BJ (cell line): ENCODE measurements at places on chromosomes 7 and 10. TPM values are rescaled to one million over a fixed set of nuclear protein-coding genes. Genes with fewer than 3 reads are reported as not detected.

GRCh38 chr7:20607216-20607615 is 8.3 kb upstream of the ABCB5 start:
- no peak for DNase-seq

DNA sequence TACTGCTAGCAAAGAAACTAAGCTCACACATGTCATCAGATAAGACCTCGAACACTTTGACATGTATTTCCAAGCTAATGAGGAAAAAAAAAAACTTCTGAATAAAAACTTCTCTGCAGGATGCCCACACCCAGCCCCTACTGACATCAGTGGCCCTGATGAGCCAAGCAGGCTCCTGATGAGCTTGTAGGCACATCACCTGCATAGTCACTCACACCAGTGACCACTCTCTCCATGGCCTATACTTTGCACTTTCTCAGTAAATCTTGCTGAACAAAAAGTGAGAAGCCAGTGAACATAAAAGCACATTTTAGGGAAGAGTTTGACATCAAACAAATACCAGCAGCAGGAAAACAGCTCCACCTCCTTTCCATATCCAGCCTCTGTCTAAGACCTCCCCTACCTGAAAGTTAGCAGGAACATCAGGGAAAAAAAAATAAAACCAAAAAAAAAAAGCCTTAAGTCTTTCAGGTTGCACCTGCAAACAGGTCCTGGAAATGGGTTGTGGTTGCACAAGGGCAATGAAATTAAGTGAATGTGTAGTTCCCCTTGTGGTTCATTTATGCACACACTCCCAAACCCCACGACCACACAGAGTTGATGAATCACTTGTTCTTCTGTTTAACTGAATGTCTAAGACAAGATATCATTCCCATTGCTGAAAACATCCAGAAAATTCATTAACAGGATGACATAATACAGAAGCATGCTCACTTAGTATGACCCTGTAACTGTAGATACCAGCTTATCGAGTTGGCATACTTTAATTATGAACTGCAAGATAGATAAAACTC is 205.2 kb upstream of the PDE1C start:
- DNase-seq = no peak

GRCh38 chr10:31778627-31779026 is 150.0 kb downstream of the ARHGAP12 start:
- no peak for DNase-seq

GRCh38 chr7:37977243-37977642 is 56.8 kb downstream of the EPDR1 start:
- no peak for DNase-seq

- DNase-seq = no peak
Measured at GRCh38 chr7:42883950-42884349, 27.9 kb downstream of the C7orf25 start.

DNA sequence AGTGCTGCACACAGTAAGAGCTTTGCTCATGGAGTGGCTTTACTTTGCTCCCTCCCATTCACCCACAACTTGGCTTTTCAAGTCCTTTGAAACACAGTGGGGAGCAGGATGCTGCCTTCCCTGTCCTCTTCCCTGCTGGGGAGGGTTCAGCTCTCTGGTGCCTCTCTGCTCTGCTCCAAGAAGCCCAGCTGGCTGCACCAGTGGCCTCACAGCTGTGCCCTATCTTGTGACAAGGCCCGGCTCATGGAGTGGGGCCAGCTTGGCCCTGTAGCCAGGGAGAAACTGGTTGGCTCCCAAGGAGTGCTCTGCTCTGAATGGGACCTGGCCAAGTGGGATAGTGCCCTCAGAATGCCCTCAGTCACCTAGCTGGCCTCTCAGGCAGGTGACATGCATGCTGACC is 212.3 kb upstream of the ZMIZ1 start:
- DNase-seq = no peak

- no peak for DNase-seq
Measured at GRCh38 chr10:119268428-119268827, 61.1 kb downstream of the GRK5 start.

DNA sequence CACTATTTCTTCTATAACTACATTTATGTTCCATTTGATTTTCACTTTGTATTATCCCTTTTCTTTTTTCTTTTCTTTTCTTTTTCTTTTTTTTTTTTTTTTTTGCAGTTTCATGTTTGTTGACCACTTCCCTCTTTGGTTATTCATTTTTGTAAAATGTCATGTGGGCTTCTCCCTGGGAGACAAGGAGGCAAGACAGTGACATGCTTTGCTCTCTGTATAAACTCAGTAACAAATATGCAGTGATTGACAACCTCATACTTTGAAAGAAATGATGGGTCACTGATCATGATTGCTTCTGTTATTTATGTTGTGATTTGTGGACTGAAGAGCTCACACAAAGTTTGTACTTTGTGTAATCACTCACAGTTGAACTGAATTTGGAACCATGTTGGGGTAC is 90.2 kb upstream of the ABI1 start:
- no peak for DNase-seq

DNA sequence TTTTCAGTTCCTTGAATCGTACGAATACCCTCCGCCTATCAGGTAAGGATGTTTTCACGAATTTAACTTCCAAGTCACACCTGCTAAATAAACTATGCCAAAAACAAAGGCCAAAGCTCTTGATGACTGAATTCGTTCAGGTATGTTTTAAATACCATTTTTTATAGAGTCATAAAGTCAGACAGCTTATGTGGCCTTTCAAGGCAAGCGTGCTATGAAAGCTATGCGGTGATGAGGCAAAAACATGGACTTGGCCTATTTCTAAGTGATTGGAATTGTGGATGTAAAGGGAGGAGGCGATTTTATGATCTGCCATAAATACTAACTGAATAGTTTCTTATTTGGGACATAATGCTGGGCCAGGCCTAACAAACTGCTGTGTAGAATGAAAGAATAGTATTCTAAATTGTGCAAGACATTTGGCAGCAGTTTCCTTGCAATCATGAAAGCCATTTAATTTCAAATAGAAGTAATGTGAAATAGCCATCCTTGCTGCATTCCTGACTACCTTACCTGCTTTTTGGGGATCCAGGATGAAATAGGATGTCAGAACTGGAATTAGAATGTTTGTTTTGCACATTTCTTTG is 14.0 kb downstream of the SLC39A12 start:
- no peak for DNase-seq

- no peak for DNase-seq
Measured at GRCh38 chr10:113015201-113015600, 65.2 kb downstream of the TCF7L2 start.

DNA sequence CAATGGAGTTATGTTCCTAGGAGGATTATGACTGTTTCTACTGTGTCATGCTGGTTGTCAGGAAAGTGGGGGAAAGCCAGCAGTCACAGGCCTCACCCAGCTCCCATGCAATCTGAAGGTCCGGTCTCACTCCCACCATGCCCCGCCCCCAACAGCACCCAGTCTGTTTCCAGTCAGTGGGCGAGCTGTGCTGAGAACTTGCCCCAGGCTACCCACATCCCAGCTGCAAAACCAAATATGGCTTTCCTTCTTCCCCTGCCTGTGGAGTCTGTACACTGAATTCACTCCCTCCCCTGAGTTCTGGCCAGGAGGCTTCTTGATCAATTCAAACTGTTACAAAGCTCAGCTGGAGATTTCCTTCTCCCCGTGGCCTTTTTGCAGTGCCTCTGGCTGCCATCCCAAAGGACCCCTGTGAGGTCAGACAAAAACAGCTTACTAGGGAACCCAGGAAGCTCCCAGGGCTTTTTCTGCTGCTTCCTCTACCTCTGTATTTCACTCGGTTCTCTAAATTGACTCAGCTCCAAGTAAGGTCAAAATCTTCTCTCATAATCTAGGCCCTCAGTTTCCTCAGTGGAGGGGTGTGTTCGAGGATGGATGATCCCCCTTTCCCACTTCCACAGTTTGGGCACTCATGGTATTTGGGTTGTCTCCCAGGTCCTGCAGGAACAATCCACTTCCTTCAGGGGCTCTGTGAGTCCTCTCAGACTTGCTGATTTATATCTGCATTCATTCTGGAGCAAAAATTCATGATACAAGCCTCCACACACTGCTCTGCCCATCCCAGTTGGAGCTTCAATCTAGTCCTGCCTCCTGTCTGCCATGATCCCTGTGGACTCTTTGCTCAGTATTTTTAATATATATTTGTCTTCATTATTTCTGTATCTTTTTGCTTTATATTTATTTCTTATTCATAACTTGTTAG is 205.5 kb downstream of the SEMA3D start:
- DNase-seq = no peak

GRCh38 chr10:6171881-6172695 is 30.6 kb upstream of the PFKFB3 start:
- DNase-seq = peak; percentile 59

Gene SOSTDC1
- polyA plus RNA-seq = not detected in 2 replicates

Gene CFAP69
- 0.90 and 2.3 TPM in 2 replicates for polyA plus RNA-seq
